ENCODE measurements at places on chromosomes 12 and 14.

DNA sequence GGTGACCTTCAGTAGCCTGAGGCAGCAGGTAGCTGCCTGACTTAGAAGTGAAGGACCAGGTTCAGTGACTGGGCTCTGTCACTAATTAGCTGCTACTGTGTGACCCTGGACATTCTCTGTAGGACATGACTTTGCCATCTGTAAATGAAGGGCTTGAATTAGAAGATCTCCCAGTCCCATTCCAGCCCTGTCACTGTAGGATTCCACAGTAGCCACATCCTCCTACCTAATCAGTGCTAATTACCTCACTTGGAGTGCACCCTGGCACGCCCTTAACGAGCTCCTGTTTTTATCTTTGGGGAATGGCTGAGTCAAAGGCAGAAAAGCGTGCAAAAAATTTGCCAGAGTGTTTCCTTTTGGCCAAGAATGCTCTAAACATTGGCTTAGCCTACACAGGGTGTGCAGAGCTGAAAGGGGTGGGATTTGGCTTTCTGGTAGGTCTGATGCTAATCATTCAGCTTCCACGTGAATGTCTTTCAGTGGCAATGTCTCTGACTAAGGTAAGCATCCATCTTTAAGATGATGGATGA, 6.8 kb downstream of the NTF3 start:
- DNase-seq = no peak

DNA sequence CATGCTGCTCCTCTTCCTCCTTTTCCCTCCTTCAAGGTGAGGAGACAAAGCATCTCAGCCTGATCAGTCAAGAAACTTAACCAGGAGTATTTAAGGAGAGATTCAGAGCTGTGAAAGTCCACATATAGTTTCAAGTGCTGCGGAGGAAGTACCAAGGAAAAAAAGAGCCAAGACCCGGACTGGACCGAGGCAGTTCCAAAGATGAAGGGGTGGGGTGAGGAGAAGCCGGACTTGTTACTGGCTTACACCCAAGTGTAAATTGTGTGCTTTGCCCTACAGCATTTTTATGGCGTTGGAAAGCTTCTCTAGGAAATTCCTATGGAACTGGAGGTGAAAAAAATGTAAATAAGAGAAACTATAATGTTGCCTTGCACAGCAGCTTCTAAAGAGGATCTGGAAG, 263.1 kb downstream of the GRIN2B start:
- no peak for DNase-seq

- no peak for DNase-seq
These were observed 35.5 kb upstream of the STON2 start for GRCh38 chr14:81435391-81436295.

DNA sequence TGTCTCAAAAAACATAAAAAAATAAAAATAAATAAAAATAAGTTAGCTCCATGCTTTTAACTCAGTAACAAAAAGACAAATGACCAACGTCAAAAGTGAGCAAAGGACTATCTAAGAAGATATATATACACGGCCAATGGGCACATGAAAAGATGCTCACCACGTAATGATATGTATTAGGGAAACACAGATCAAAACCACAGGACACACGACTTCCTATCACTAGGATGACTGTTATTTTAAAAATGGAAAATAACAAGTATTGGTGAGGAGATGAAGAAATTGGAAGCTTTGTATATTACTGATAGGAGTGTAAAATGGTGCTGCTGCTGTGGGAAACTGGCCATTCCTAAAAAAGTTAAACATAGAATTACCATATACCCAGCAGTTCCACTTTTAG, 20.2 kb upstream of the P2RX7 start:
- DNase-seq = no peak

- no peak for DNase-seq
These were observed 617.6 kb downstream of the TRHDE start for GRCh38 chr12:72889791-72890190.

GRCh38 chr12:83476695-83477690, 790.3 kb downstream of the TMTC2 start:
- DNase-seq = no peak

- no peak for DNase-seq
These were observed 8.4 kb upstream of the HHIPL1 start for GRCh38 chr14:99636487-99636886.

DNA sequence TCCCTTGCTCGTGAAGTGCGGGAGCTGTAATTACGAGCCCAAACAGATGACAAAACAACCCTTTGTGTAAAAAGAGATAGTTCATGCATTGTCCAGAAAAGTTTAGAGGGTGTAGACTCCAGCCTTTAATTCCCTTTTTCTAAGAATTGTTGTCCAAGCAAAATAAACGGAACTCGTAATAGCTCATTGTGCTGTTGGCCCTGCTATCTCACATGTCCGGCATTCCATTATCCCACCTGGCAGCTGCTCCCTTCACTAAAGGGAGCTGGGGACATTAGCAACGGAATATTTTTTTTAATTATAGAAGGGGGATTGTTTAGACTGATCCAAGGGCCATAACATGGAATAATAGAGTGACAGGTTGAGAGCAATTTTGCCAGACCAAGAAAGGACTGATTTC, 277.5 kb upstream of the TBX3 start:
- DNase-seq = no peak

DNA sequence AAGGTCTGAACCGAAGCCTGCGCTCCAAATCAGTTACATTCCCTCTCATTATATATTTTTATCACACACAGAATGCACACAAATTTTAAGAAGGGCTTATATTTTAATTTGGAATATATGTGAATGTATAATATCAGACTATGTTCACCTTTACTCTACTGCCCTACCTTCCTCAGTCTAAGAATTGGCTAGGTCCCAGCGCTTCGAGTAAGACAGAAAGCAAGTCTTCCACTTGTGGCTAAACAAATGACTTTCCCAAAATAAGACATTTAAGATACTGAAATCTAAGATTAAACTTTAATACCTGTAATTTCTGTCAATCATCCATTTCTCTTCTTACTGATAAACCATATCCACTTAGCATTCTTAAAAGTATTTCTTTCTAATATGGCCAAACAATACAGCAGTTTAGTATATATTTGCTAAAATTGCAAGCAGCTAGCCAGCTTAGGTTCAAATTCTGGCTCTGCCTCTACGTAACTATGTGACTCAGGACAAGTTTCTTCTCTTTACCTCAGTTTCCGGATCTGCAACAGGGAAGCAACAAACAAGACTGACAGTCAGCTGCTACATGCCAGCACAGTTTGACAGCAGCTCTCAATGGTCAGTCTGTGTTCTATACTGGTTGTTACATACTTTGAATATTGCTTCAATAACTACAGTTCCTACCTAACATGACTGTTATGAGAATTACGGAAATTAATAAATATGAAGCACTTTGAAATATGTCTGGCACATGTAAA, 2.0 kb downstream of the INTS13 start:
- DNase-seq = no peak

DNA sequence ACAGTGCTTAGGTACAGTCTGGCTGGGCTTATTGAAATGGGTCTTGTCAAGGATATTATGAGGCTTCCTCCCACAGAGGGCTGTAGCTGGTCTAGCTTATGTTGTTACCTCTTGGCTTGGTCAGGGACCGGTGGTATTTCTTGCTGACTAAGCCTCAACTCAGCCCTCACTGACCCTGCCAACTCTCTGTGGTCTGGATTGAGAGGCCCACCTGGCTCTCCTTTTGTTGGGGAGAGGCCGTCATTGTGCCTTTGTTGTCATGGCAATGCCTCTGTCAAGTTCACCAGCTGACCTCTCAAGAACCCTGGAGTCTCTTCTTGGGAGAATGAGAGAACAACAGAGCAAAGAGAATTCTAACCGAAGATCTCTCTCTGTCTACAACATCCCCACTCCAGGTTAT, 245.6 kb upstream of the NPAS3 start:
- no peak for DNase-seq

DNA sequence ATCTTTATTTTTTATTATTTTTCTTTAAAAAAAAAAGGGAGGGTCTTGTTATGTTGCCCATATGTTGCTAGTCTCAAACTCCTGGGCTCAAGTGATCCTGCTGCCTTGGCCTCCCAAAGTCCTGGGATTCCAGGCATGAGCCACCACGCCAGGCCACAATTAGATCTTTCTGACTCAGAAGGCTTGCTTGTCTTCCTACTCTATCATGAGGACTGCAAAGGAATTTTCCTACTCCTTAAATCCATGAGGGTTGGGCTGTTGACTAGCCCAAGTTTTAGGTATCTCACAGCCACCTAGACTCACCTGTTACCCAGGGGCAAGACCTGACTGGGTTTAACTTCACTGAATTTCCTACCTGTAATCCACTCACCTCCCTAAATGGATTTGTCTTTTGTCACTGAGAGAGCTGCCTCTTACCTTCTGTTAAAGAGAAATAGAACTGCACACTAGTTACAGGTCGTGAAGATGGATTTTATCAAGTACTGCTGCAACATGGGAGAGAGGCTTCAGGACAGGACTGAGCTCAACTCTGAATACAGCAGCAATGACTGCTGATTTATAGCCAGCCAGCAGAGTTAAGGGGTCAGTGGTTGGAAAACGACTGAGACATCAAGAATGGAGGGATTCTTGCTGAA, 72.3 kb downstream of the B4GALNT3 start:
- no peak for DNase-seq

GRCh38 chr12:39297891-39298290, 145.0 kb downstream of the KIF21A start:
- DNase-seq = no peak

DNA sequence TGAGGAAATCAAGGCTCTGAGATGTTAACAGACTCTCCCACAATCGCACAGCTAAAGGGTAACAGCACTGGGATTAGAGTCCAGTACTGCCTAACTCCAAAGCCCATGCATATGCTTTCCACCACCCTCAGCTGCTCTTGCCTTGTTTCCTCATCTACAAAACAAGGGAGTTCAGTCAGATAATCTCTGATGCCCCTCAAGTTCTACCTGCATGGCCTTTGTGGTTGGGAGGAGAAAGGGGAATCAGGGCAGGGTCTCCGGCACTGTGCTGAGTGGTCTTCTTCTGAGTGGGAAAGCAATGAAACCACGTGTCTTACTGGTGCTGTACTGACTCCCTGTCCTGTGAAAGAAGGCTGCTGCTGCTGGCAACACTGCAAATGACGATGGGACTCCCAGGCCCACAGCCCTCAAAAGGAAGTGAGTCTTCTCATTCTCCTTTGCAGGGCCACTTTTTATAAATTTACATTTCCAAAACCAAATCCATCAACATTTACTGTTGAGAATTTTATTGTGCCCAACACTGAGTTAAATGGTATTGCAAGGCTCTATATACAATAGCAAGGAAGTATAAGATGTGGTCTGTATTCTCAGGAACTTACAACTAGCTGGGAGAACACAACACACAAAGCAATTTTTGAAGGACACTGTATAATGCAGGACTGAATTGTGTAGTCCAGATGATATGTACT, 19.7 kb upstream of the DUSP16 start:
- DNase-seq = no peak

DNA sequence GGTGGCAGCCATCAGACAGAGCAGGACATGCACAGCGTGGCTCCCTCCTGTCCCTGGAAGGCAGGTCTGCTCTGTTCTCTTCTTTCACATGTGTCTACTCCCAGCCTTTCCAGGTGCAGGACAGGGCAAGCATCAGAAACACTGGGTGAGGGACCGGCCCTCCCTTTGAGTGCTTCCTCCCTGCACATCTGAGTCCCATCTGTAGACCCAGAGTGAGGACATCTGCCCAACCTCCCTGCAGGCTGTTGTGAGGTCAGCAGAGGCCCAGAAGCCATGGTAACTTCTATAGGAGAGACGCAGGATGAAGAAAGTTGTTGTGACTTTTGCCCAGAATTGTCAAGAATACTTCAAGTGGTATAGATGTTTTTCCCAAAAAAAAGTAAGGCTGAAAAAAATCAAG, 282.7 kb downstream of the CACNA1C start:
- DNase-seq = no peak

GRCh38 chr12:58369576-58369975, 428.2 kb downstream of the ATP23 start:
- no peak for DNase-seq

DNA sequence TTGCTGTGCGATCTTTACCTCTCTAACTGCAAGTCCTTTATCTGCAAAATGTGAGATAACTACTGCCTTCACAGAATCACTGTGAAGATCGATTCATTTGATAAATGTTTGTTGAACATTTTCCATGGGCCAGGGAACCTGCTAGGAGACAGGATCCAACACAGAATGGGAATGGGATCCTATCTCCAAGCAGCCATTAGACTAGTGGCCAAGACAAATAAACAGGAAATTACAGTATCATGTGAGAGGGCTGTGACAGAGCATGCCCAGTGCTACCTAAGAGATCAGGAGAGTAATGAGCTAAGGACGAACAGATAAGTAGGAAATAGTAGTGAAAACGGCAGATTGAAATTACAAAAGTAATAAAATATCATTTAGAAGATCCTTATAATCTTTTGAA, 105.7 kb downstream of the GRIN2B start:
- no peak for DNase-seq

GRCh38 chr12:6951551-6952120, 480 bp downstream of the PTPN6 start:
- DNase-seq = no peak

DNA sequence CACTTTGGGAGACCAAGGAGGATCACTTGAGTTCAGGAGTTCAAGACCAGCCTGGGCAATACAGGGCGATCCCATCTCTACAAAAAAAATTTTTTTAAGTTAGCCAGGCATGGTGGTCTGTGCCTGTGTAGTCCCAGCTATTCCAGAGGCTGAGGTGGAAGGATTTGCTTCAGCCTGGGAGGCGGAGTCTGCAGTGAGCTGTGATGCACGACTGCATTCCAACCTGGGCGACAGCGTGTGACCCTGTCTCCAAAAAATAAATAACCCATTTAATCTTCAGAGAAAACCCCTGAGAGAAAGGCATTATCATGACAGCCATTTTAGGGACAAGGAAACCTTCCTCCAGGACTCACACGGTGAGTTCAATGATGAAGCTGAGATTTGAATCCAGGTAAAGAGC, 3.7 kb upstream of the FKBP4 start:
- no peak for DNase-seq

DNA sequence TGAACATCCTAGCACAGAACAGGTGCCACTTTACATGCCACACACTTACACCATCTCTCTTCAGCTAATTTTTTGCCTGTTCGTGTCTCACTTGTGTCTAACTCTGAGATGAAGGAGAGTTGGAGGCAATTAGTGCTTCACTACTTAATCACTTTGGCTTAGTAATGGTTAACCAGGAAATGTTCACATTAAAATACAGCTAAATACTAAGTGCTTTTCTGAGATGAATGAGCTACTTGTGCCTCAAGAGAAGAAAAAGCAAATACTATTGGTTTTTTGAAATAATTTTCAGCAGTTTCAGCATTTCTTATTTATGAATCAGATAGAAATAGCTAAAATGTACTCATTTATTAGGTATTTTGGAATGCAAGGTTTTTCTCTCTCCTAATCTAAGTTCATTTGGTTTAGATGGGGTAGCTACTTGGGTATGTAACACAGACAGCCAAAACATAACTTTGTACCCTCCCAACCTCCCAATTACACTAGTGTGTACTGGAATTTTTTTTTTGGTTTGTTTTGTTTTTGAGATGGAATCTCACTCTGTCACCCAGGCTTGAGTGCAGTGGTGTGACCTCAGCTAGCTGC, 1474.1 kb upstream of the SEL1L start:
- no peak for DNase-seq

- DNase-seq = no peak
These were observed 37.5 kb downstream of the SLC38A4 start for GRCh38 chr12:46788072-46788887.

- no peak for DNase-seq
These were observed 1.7 kb downstream of the FITM1 start for GRCh38 chr14:24132061-24132685.
